ENCODE measurements at places on chromosomes 7 and 10.

DNA sequence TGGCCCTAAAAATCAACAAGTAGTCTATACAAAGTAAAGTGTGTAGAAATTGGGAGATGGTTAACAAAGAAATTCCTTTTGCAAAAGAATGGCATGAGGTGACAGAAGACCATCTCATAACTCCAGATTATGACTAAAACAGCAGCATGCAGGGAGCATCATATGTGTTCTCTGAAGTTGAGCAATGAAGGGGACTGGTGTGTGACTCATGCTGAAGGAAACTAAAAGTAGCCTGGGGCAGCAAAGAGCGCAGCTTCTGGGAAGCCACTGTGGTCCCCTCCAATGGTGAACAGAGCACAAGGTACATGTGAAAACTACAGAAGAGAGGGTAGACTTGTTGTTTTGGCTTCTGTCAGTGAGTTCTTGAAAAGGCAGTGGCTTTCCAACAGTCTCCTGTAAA, 133.4 kb downstream of the MACC1 start:
- DNase-seq: no peak
- no peak overlapping the region for H3K27ac ChIP-seq
- no peaks in the 10 kb centered on the region for H3K4me1 ChIP-seq
- H3K36me3 ChIP-seq: no peaks in the 10 kb centered on the region

DNA sequence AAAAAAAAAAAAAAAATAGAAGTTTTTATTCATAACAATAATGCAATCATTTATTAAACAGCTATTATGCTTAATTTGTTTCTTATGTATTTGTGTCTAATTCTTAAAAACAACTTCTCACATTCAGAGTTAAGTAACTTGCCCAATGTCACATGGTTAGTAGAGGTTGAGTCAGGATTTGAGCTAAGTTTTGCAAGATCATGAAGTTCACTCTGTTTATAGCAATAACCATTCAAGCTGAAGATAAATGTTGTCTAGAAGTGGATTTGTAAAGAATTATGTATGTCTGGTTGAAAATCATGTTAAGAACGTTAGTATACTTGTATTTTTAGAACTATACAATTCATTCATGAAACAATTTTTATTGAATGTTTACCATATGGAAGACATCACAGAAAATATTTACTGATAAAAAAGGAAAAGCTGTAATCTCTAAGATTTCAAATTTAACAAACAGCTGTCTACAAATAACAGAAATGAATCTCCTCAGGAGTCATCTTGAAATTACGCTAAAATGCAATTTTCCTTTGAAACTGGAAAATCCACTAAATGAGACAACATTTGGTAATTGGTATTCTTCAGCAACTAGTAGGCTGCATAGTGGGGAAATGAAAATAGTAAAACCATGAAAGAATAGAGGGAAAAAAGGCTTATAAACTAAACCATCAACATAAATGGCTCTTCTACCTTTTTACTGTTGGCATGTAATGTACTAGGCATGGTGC, 70.5 kb upstream of the AHR start:
- no peak overlapping the region for H3K27ac ChIP-seq
- no peak for DNase-seq
- no peaks in the 10 kb centered on the region for H3K4me1 ChIP-seq
- H3K36me3 ChIP-seq: no peaks in the 10 kb centered on the region
- no peak overlapping the region for H3K4me3 ChIP-seq

DNA sequence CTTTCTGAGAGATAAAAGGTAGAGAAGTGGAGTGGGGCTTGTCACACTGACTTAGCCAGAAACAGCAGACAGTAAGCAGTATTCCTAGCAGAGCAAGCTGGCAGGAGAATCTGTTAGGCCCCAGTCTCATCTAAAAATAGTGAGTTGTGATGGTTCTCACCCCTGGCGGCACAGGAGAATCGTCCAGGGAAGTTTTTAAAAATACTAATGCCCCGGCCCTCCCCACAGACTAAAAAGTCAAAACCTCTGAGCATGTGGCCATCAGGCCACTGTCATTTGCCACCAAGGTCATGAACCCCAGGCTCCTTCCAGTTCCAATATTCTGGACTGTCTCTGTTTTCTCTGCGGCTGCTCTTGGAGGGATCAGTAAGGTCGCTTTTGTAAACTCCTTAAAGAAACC, 34.0 kb downstream of the LYZL1 start:
- no peak for DNase-seq
- no peaks in the 10 kb centered on the region for H3K27me3 ChIP-seq
- H3K36me3 ChIP-seq: no peaks in the 10 kb centered on the region
- peaks cover 25% of the 10 kb centered on the region for H3K4me1 ChIP-seq
- H3K27ac ChIP-seq: no peak overlapping the region

GRCh38 chr10:88927416-88927690, 25.2 kb downstream of the ACTA2 start:
- no peaks in the 10 kb centered on the region for H3K36me3 ChIP-seq
- H3K27me3 ChIP-seq: peaks cover 7% of the 10 kb centered on the region
- H3K4me3 ChIP-seq: no peak overlapping the region
- no peak overlapping the region for H3K27ac ChIP-seq

DNA sequence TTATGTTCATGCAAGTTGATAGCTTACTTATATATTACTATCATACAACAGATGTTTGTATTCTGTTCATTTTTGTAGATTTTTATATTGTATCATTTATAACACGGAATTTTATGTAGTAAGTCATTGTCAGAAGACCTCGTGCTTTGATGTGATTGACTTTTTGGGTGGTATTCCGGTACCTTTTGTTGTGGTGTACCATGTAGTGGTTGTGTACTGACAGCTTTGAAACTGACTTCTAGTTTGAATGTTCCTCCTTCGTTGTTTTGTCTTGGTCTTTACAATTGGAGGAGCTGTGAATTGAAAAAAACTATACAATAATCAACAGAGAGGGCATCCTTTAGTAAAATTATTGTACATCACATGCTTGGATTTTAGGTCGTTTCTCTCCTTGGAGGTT, 61.5 kb downstream of the WAC start:
- no peak overlapping the region for H3K4me3 ChIP-seq
- H3K27ac ChIP-seq: peak overlapping the region; percentile 71
- no peak for DNase-seq
- peaks cover 11% of the 10 kb centered on the region for H3K4me1 ChIP-seq
- peaks cover 34% of the 10 kb centered on the region for H3K36me3 ChIP-seq

DNA sequence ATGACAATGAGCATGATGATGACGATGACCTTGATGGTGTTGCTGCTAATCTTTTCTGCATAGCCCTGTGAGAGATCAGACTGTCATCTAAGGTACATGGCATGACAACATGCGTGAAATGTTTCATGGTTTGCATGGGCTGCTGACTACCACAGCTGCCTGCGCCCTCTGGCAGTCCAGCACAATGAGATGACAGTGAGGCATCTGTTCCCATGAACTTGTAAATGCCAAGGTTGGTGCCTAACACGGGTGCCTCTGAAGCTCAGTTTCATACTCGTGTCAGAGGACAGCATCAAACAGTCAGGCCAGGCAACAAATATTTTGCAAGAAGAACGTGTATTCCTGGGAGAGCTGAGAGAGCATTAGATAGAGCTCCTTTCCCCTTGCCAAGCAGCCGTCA, 122.0 kb upstream of the PRKCQ start:
- DNase-seq: no peak
- no peak overlapping the region for H3K4me3 ChIP-seq
- H3K27ac ChIP-seq: no peak overlapping the region
- H3K36me3 ChIP-seq: no peaks in the 10 kb centered on the region

DNA sequence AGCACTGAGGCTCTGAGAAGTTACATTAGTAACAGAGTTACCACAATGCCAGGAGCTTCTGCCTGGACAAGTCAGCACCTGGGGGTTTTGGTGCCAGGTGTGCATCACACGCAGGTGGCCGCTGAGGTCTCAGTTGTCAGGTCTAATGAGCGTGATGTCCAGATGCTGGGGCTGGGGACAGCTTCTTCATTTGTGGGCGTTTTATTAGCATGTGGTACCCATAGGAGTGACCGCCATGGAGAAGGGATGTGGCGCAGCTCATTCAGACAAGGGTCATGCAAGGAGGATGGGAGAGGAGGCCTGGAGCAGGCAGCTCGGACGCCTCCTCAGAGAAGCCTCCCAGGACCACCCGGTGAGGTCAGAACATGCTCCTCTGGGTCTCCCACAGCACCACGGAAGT, 27.8 kb downstream of the FAM241B start:
- H3K4me3 ChIP-seq: no peak overlapping the region
- H3K4me1 ChIP-seq: peaks cover 13% of the 10 kb centered on the region
- peaks cover 49% of the 10 kb centered on the region for H3K27me3 ChIP-seq
- DNase-seq: no peak

DNA sequence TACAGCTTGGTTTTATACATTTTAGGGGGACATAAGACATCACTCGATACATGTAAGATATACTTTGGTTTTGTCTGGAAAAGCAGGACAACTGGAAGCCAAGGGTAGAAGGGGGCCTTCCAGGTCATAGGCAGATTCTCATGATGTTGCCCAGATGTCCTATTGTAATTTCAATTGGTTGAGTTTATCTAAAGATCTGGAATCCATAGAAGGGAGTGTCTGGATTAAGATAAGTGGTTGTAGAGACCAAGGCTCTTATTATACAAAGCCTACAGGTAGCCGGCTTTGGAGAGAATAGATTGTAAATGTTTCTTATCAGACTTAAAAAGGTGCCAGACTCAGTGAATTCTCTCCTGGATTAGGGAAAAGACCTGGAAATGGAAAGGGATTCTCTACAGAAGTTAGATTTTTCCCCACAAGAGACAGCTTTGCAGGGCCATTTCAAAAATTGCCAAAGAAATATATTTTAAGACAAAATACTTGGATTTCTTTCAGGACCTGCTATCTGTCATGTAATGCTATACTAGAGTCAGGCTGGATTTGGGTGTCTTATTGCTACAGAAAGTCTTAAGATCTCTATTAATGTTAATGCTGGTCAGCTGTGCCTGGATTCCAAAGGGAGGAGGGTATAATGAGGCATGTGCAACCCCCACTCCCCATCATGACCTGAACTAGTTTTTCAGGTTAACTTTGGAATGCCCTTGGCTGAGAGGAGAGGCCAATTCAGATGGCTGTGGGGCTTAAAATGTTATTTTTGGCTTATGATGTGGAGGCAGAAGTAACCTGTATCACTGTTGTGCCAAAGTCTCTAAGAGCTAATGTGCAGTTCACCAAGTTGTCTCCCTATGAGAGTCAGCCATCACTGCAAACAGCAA, 511.1 kb upstream of the C7orf33 start:
- no peak for DNase-seq
- peaks cover 10% of the 10 kb centered on the region for H3K27me3 ChIP-seq
- no peaks in the 10 kb centered on the region for H3K36me3 ChIP-seq
- no peaks in the 10 kb centered on the region for H3K4me1 ChIP-seq
- H3K27ac ChIP-seq: peak overlapping the region; percentile 67

DNA sequence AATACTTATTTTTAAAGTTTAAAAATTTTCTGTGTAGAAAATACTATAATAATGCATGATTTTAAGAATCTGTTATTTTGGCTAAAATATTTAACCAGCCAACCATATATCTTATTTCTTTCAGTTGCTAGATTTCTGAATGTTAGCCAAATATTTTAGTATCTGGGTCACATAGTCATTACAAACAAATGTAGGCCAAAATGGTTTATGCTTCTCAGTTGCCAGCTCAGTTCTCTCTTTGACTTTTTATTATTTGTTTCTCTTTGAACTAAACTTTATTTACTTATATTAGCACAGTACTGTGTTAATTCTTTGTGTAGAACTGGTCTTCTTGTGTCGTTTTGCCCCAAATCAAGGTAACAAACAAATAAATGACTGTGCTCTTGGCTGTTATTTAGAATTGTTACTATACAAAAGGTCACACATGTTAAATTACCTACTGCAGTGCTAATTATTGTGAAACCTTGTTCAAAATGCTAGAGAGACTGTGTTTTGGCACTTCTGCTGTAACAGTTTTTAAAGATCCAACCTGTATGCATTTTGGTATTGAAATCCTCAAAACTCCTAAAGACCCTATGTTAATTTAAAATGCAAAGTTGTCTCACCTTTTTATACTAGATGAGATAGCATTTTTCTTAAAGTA, 39.8 kb downstream of the ZEB1 start:
- H3K36me3 ChIP-seq: peaks cover 2% of the 10 kb centered on the region
- H3K27me3 ChIP-seq: no peaks in the 10 kb centered on the region
- DNase-seq: no peak
- no peak overlapping the region for H3K4me3 ChIP-seq
- H3K27ac ChIP-seq: no peak overlapping the region

DNA sequence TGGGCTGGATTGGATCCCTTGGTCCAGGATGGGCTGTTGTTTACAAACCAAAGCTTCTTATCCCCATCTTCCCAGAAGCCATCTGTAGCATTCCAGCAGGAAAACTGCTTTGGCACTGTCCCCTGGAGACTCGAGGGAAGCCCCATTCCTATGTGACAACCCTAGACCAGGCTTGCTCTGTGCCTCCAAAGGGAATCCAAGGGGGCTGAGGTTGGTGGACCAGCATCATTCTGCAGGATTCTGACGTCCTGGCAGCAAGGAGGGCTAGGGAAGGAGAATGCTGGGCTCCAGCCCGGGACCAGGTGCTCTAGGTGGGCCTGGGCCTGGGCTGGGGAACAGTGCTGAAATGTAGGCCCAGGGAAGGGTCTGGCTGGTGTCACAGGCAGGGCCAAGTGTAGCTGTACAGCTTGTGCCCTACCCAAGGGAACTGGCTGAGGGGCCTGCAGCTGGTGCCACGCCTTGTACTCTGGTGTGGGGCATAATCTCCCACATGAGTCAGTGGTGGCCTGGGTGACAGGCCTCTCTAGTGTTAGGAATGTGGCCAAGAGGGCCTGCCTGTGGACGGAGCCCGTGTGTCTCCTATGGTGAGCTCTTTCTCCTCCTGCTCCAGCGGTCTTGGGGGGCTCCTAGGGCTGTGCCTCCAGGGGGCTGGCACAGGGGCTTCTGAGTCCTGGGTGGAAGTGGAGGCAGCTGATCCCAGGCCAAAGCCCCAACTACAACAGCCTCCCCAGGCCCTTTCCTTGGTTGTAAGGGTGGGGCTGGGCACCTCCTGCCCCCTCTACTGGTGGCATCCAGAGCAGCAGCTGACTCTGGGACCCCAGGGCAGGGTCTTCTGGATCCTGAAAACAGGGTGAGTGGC, 25.2 kb downstream of the TRIM8 start:
- no peaks in the 10 kb centered on the region for H3K36me3 ChIP-seq
- no peak overlapping the region for H3K27ac ChIP-seq
- H3K4me3 ChIP-seq: no peak overlapping the region
- H3K4me1 ChIP-seq: peaks cover 13% of the 10 kb centered on the region
- peaks cover 3% of the 10 kb centered on the region for H3K27me3 ChIP-seq

DNA sequence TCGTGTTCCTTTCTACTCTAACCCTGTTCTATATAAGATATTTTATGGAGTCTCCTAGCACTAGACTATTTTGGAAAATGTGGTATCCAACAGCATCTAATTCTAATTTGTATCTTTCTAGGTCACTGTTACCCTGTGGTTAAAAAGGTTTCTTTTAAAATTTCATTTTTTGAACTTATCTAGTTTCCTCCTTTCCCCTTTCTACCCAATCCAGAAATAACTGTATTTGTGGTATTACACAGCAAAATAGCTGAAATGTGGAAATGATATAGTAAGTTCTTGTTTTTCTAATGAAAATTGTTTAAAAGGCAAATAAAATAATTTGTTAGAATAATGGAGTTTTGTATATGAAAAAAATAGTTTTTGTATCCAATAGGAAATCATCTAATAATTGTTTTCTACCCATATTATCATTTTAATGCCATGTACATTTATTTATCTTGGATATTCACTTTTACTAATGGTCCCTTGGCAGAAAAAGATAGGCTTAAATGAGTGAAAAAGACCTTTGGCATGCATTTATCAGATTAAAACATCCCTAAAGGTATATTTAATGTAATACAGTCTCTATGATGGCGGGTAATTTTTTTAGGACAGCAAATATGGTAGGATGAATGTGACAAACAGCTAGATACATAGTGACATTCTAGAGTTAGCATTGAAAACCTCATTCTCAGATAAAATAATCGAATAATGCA, 175.5 kb upstream of the PLXDC2 start:
- no peak overlapping the region for H3K4me3 ChIP-seq
- no peaks in the 10 kb centered on the region for H3K36me3 ChIP-seq
- H3K27me3 ChIP-seq: no peaks in the 10 kb centered on the region
- peaks cover 1% of the 10 kb centered on the region for H3K4me1 ChIP-seq
- no peak for DNase-seq
